ENCODE measurements at places on chromosomes 7 and 10.
A peak's percentile ranks its signal among the peaks of the same experiment; 100 is the strongest.

DNA sequence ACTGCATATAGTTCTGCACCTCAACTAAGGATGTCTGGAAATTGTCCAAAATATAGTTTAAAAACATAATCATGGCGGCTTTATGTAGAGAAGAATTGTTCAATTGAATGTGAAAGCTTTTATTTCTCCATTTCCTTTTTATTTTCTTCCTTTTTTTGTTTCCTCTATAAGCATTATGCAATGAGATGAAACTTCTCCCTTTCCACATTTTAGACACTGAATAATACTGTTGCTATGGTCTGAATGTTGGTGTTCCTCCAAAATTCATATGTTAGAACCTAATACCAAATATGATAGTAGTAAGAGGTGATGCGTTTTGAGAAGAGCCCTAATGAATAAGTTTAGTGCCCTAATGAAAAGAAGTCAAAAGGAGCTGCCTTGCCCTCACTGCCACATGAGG, 175.0 kb downstream of the RNLS start:
- no peak for DNase-seq

- no peak for DNase-seq
These were observed 6.2 kb downstream of the ZNF511 start for GRCh38 chr10:133314911-133315310.

- DNase-seq, result no peak
These were observed 8.1 kb downstream of the GDF2 start for GRCh38 chr10:47330366-47330765.

DNA sequence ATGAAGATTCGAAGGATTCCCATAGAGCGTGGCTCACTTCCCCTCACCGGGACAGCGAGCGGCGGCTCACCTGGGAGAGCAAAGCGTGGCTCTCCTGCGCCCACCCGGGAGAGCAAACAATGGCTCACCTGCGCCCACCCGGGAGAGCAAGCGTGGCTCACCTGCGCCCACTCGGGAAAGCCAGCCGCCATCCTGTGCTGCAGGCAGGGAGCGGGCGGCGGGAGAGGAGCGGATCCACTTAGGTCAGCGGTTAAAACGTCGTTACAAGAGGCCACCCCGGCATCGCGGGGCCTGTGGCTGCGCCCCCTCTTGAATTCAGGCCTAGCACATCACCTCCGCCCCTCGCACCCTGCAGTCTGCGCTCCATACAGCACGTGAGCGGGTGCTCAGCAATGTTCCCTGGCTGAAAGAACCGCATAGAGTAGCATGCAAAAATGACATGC, 461 bp upstream of the FIGNL1 start:
- DNase-seq, result no peak

- DNase-seq, result no peak
These were observed 43.9 kb downstream of the PYROXD2 start for GRCh38 chr10:98370831-98371820.

DNA sequence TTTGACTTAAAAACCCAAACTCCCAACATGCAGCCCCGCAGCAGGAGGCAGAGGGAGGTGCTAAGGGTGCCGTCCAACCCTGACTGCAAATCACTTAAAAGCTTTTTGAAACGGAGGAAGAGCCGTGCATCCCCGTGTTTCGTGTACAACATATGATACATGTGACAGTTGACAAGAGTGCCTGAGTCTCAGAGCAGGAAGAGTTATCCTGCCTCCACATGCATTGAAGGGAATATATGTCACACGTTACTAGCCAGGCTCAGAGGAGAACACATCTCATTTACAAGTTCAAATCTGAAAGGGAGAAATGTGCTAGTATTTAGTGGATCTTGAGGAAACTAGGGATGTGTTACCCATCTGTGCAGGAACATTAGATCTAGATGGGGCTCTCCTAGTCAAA, 69.9 kb downstream of the SDK1 start:
- no peak for DNase-seq

DNA sequence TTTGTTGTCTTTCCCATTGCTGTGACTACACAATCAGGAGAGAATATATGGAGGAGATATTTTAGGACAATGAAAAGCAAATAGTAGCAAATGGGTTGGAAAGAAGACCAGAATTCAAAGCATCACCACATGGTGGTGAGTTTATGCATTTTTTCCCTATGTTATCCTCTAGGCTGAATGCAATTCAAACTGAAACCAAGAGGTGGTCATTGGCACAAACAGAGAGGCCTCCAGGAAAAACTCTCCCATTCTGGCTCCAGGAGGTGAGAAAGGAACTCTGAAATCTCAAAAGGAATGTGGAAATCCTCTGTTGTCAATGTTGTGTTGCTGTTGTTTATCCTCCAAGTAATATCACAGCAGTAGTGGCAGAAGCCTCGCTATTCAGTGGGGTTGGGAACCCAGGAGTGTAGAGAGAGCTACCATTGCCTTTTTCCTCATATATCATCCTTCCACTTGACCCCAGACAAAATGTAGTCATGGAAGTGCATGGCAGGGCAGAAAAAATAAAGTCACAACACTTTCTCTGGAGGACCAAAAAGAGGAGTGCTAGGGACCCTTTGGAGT, 819.1 kb downstream of the GRID1 start:
- DNase-seq, result no peak

GRCh38 chr7:131633342-131633843, 77.0 kb upstream of the PODXL start:
- peak; percentile 67 for DNase-seq

DNA sequence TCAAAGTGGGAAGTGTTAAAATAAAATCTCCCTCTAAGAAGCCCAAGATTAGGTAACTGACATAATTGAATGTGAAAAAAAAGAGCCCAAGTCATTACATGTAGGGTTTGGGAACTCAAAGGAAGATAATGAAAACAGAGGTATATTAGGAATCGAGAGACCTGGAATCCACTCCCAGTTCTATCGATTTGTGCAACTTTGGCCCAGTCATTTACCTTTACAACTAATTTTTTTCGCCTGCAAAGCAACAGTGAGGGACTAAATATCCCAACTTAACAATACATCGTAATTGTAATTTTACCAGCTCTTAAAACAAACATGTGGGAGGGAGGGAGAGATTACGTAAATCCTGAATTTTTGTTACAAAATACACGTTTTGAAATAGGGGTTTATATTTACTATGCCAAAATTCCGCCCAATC, 1.4 kb downstream of the MINDY3 start:
- no peak for DNase-seq

DNA sequence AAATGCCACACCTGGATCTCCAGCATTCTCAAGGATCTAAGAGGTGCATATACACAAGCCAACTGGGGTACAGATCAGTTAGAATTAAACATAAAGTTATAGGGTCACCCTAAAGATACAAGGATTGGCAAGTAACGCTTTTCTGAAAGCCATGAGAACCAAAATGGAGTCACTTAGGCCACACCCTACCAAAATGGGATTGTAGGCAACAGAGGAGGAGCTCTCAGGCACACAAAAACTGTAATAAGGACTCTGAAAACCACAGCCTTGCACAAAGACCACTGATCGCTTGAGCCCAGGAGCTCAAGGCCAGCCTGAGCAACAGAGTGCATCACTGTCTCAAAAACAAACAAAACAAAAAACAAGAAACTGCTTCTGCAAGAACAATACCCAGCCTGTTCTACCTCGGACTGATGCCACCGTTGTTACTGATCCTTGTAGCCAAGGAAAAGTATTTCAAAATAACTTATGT, 35.5 kb downstream of the SVOPL start:
- DNase-seq, result no peak

DNA sequence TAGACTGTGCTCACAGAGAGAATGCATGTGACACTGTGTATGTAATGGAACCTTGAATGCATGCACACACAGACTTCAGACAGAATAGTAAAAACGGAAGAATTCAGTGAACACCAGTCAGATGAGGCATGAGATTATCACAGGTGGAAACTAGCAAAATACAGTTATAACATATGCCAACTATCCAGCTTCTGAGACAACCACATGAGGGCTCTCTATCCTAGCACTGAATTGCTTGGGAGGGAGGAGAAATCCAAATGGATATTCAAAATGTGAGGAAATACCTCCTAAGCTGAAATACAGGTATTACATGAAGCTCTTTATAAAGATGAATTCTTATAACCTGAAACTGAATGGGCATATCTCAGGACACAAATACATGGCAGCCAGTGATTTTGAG, 30.6 kb downstream of the GARS1 start:
- no peak for DNase-seq

DNA sequence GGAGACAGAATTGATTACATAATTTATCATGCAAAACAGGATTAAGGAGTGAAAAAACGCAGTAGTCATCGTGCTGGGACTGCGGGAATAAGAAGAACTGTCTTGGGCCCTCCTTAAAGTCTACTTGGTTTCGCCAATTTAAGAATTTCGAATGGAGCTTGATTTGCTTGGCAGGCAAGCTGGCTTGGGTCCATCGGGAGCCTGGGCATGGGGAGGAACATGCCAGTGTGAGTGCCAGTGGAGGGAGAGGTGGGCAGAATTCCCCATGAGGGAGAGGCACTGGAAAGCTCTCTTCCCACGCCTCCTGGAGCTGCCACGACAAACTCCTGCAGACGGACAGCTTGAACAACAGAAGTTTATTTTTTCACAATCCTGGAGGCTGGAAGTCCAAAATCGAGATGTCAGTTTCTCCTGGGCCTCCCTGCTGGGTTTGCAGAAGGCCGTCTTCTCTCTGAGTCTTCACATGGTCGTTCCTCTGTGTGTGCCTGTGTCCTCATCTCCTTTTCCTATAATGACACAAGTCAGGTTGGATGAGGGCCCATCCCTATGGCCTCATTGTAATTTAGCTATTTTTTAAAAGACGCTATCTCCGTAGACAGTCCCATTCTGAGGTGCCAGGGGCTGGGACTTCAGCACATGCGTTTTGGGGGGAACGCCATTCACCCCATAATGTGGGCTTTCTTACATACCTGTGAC, 528.7 kb upstream of the DPP6 start:
- no peak for DNase-seq

DNA sequence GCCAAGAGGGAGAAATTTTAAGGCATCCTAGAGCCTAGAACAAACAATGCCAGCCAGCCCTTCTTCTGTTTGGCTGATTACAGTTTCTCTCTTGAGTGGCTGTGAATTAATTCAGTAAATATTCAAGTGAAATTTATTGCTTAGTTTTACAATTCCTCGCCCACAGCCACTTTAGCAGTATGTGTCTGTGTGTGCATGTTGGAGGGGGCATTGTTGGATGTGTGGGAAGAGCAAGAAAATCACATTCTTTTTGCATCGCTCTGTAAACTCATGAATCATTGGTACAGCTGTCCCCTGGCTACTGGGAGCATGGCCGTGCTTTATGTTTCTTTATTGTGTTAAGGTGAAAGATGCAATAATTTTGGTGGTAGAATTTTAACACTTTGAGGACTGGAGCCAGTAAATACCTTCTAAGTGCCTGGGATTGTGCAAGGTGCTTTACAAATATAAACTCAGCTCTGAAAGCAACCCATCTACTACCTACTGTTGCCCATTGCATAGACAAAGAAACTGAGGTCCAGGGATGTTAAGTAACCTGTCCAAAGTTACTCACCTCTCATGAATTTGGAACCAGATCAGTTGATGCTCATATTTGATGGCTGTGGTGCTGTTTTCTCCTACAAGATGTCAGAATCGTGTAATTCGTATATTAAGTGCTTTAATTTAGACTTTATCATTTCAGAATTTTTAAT, 89.9 kb upstream of the BTBD16 start:
- peak; percentile 65 for DNase-seq

DNA sequence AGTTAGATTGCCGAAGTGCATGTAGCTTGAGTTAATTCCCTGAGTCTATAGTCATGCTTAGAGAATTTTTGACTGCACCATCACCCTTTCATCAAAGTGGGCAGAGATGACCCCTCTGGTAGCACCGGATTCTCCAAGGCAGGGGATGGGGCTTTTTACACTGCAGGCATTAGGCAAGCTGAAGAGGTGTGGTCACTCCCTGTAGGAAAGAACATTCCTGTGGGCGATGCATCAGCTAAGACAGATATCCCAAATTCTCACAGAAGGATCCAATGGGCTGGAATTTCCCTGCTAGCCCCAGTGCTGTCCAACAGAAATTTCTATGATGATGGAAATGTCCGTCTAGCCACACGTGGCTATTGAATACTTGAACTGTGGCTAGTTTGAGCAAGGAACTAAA, 118.2 kb downstream of the ADAM12 start:
- DNase-seq, result peak; percentile 98

DNA sequence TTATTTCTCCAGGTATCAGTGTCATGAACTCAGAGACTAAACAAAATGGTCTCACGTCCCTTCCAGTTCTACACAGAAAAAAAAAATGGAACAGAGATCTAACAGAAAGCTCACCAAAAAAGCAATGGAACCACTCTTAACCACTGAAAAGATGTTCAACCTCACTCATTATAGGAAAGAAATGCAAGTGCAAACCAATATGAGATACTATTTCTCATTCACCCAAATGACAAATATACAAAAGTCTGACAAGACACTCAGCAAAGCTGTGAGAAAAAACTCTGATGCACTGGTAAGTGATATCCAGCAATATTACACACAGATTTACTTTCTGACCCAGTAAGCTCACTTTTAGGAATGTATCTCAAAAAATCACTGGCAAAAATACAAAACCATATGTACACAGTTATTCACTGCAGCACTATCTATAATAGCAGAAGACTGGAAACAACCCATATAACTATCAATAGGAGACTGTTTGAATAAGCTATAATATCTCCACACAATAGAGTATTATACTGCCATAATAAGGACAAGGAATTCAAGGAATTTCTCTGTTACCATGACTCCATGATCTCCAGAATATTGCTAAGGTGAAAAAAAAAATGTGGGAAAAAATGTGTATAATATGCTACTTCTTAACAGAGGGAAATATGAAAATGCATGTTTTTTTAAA, 36.6 kb downstream of the ABI1 start:
- no peak for DNase-seq

- DNase-seq, result peak; percentile 93
These were observed 105.4 kb upstream of the FAM133B start for GRCh38 chr7:92695308-92696261.

- DNase-seq, result peak; percentile 92
These were observed 9.8 kb downstream of the CEP41 start for GRCh38 chr7:130430841-130431666.

GRCh38 chr7:116212869-116213268, 2.5 kb downstream of the TES start:
- peak; percentile 92 for DNase-seq

DNA sequence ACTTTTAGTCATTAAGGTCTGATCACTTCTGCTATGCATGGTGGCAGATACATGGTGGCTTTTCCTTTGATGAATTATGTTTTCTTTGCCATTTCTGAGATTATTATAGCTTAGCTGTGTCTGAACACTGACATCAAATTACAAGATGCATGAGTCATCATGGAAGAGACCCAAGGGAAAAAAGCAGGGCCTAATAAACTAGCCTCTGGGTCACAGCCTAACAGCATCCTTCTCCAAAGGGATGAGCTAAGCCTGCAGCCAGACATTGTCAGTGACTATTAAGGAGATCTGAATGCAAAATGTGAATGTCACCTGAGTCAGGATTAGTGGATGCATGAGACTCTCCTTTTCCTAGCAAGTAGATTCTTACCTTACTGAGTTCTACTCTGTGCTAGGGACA, 19.1 kb upstream of the OGDHL start:
- DNase-seq, result peak; percentile 42

- DNase-seq, result no peak
These were observed 161.6 kb downstream of the BICC1 start for GRCh38 chr10:58674251-58674650.

GRCh38 chr10:71299071-71299785, 19.8 kb upstream of the SLC29A3 start:
- no peak for DNase-seq

All from fibroblast of mammary gland (primary cell).